Activated T-cell treated with anti-CD3 and anti-CD28 coated beads, Interleukin-2, amount 50 U/mL, for 1 hour (primary cell): ENCODE measurements at places on chromosomes 12 and 14.
A peak's percentile ranks its signal among the peaks of the same experiment; 100 is the strongest.

DNA sequence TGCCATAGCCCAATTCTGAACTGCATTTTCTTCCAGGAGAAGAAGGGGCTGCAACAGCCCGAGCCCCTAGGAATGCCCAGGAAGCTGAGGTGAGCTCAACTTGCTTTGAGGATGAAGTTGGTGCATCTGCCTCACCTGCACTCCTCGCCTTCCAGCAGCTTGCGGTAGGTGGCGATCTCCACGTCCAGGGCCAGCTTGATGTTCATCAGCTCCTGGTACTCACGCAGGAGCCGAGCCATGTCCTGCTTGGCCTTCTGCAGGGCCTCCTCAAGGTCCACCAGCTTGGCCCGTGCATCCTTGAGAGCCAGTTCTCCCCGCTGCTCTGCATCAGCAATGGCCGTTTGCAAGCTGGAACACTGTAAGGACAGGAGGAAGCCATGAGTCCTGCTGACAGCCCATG is 6.0 kb downstream of the KRT75 start:
- DNase-seq, result no peak

GRCh38 chr14:35020713-35021112 is 25.4 kb upstream of the FAM177A1 start:
- DNase-seq, result no peak

GRCh38 chr14:55381561-55381960 is 30.1 kb downstream of the ATG14 start:
- no peak for DNase-seq

- no peak for DNase-seq
Measured at GRCh38 chr12:71900091-71900490, 38.6 kb upstream of the TPH2 start.

DNA sequence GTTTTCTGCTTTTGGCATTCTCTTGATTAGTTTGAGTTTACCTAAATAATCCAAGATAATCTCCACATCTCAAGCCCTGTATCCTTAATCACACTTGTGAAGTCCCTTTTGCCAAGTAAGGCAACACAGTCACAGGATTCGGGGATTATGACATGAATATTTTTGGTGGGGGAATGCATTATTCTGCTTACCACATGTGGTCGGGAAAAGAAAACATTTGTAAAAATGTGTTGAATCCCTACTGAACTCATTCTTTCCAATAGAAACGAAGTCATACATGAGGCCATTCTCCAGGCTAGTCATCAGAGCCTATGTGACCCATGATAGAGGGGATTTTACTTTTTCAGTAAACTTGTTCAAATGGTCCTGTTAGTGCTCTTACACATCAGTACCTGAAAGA is 58.5 kb upstream of the PRICKLE1 start:
- DNase-seq, result no peak

- no peak for DNase-seq
Measured at GRCh38 chr12:54173906-54174471, 14.8 kb downstream of the SMUG1 start.

DNA sequence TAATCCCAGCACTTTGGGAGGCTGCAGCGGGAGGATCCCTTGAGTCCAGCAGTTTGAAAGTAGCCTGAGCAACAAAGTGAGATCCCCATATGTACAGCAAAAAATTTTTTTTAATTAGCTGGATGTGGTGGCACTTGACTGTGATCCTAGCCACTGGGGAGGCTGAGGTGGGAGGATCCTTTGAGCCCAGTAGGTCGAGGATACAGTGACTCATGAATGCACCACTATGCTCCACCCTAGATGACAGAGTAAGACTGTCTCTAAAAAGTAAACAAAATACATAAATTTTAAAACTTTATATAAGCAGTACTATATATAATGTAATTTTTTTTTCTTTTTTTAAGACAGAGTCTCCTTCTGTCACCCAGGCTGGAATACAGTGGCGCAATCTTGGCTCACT is 115.4 kb downstream of the ESR2 start:
- DNase-seq, result no peak

GRCh38 chr12:45789025-45789424 is 59.5 kb downstream of the ARID2 start:
- no peak for DNase-seq

- DNase-seq, result no peak
Measured at GRCh38 chr14:59455411-59455810, 9.8 kb downstream of the GPR135 start.

- no peak for DNase-seq
Measured at GRCh38 chr12:110340706-110341105, 59.7 kb downstream of the ATP2A2 start.

DNA sequence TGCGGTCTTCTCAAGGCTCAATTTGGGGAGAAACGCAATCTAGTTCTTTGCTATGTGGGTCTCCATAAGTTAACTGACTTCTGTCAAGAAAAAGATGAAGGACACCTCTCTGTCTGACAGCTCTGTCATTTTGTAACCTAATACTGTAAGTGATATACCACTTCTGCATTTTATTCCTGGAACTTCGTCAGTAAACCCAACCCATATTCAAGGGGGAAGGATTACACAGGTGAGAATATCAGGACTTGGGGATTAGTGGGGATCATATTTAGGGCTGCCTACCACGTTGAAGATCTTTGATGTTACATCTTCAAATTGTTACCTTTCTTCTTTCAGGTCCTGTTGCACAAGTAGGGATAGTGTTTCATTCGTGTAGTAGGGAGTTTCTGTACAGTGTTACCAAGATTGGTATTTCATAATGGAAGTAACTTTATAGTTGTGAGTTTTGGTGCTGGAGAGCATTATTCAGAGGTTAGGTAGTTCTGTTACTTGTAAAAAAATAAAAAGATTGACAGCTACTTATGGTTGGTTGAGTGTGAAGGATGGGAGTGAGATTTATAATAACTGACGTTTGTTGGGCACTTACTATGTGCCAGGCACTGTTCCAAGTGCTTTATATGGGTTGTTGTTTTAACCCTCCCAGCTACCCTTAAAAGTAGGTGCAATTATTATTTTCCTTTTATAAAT is 1.6 kb downstream of the TMEM260 start:
- DNase-seq, result no peak

- DNase-seq, result no peak
Measured at GRCh38 chr12:94670898-94671297, 20.5 kb upstream of the TMCC3 start.

DNA sequence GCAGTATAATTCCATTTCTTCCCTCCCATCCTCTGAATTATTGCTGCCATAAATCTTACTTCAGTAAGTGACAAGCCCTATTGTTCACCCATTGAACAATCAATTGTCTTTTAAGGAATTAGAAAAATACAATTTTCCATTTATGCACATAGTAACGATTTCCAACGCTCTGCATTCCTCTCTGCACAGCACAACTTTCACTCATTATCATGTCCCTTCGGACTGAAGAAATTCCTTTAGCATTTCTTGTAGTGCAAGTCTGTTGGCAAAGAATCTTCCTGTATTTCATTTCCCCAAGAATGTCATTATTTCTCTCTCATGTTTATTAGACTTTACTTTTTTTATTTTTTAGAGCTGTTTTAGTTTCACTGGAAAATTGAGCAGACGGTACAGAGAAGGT is 252.1 kb upstream of the RTL1 start:
- DNase-seq, result no peak

- no peak for DNase-seq
Measured at GRCh38 chr14:88323523-88324199, 592 bp upstream of the KCNK10 start.

GRCh38 chr12:39402922-39403321 is 40.0 kb downstream of the KIF21A start:
- DNase-seq, result no peak

GRCh38 chr12:116125956-116126566 is 151.4 kb downstream of the MED13L start:
- DNase-seq, result no peak

DNA sequence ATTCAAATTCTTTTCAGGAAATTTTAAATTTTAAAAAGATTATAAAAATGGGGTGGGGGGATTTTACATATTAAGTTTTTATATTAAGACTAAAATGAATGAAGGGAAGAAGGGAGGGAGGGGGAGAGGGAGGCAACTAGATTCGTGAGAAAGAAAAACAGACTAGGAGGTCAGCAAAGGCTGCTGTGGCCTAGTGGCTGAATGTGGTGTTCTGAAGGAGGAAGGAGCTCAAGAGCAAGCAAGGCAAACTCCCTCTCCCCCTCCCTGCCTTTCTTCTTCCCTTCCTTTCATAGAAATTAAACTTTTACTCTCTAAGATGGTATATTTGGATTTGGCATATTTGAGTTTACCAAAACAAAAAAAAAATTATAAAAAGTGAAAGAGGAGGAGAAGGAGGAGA is 18.1 kb downstream of the DYRK2 start:
- no peak for DNase-seq

DNA sequence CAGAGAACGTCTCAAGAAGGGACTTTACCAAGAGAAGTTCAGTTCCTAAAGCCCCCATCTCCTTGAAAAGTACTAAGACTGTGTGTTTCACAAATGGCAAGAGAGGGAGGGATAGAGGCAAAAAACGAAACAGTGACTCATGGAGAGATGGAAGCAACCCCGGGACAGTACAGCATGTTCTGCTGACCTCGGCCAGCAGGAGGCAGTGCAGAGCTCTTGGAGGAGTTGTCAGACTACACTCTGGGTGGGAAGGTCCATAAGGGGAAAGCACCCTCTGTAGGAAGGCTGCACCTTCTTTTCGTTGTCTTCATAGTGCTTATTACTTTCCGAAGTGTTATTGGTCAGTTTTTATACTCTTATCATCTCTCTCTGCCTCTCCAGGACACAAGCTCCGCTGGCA is 525.2 kb upstream of the CCDC196 start:
- DNase-seq, result peak; percentile 74

DNA sequence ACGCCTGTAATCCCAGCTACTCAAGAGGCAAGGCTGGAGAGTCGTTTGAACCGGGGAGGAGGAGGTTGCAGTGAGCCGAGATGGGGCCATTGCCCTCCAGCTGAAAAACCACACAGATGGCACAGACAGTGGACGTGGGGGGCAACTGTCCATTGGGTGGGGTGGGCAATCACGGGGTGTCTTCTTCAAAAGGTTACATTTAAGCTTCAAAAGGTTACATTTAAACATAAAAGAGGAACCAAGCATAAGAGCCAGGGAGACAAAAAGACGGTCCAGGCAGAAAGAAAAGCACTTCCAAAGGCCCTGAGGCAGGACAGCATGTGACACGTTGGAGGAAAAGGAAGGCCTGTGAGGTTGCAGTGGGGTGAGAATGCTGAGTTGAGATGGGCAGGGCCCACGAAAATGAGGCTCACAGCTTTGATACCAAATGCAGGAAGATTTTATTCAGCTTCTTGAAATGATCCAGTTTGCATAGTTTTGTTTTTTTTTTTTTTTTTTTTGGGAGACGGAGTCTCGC is 10.7 kb downstream of the SCARB1 start:
- no peak for DNase-seq

DNA sequence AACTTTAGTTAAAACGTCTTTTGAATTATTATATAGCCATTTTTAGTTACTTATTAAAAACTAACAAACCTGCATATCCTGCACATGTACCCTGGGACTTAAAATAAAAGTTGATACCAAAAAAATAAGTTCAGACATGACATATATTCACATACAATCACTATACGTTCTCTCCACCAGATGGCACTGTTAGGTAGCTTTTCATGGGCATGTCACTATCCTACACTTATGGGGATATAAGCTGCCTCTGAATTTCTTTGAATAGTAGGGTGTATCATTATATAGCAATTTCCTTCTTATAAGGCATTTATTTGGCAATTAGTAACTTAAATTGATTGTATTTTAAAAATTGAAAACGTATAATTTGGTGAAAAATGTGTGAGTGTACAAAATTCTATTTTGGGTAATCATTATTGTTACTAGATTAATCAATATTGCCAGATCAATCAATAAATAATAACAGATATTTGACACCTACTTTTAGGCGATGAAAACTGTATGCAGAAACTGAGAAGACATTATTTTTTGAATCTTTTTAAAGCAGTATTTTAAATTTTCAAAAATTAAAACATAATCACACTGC is 31.8 kb upstream of the OR10A7 start:
- no peak for DNase-seq

DNA sequence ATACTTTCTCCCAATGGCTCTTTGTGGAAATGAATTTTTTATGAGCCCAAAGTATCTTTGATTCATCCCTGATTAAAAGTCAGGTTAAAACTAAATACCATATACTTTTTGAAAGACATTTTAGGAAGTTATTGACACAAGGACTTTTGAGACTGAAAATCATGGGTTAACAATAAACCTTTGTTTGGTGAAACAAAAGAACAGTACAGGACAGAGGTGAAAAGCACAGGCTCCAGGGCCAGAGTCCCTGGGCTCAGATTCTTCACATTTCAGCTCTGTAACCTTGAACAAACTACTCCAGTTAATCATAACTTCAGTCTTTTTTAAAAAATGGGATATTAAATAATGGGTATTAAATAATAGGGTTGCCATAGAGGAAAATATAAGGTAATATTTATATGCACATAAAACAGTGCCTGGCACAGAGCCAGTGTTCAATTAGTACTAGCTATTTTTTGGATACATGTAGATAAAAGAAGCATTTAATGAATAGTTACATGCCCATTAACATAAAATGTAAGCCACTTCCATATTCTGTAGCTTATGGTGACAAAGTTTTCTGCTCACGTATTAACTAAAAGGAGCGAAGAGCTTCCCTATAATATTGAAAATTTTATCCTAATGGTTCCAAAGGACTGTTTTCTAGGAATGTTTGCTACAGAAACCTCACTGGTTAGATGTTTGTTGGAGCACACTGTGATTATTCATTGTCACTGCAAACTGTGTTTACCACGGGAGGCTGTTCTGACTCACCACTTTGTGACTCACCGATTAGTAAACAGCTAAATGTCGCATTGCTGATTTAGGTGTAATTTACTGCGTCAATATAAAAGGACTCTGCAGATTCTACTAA is 255.4 kb downstream of the DAD1 start:
- DNase-seq, result no peak

- DNase-seq, result no peak
Measured at GRCh38 chr12:101493556-101493955, 18.4 kb downstream of the SPIC start.

GRCh38 chr12:55715833-55716581 is at the start of gene BLOC1S1:
Gene BLOC1S1, plus strand, starts transcription at chr12:55716046. Its CDS starts 6 bp downstream, at chr12:55716052.
- DNase-seq, result peak; percentile 91

DNA sequence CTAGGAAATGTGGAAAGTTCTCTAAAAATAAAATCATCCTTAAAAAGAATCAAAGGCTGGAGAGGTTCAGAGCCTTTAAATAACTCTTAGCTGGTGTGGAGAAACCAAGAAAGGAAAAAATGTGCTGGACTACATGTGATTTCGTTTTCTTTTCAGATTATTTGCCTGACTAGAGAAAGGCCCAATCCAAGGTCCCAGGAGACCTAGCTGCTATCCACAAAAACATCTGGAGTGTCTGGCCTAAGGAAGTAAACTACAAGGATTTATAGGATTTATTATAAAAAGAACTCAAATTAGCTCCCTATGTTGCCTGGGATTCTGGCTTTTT is 774 bp upstream of the TMEM30B start:
- DNase-seq, result no peak

DNA sequence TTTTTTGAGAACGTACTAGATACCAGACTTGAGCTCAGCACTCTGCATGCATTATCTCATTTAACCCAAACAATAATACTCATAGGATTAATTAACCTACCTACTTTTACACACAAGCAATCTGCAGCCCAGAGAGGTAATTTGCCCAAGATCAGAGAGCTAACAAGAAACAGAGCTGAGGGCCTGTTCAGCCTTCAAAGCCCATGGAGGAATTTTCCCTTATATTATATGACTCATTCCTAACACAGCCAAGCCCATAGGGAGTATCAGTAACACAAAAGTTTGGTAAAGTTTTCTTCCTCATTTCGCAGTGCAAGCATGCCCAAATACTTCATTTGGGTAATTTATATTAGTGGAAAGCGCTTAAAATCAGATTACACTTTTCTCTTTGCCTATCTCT is 94.7 kb downstream of the GALC start:
- no peak for DNase-seq

GRCh38 chr12:75447691-75448393 is 32.7 kb upstream of the GLIPR1 start:
- DNase-seq, result no peak
